ENCODE measurements at places on chromosomes 6 and 20.

- DNase-seq, result no peak
Measured at GRCh38 chr6:37150314-37150713, 19.6 kb upstream of the PIM1 start.

- no peak for DNase-seq
Measured at GRCh38 chr20:48995589-48995988, 50.5 kb upstream of the CSE1L start.

- no peak for DNase-seq
Measured at GRCh38 chr6:10409731-10410206, 5.1 kb downstream of the TFAP2A start.

DNA sequence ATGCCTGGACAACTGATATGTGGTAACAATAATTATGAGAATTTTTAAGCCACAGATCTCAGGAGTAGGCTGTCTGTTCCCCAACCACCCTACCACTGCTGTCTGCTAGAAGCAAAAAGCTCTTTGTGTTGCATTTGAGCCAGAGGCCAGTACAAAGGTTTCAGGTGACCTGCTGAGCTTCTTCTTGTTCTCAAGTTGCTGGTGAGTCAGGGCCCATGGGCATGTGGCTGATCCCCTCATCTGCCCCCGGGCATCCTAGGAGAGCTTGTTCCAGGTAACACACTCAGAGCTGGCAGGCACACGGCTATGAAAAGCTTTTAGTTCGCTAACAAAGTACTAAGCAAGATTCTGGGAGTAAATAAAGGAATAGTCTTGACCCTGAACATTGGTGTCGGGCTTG lies 285.3 kb downstream of the CDC5L start:
- DNase-seq, result peak; percentile 93
